ENCODE measurements at places on chromosomes 6 and 20.
A peak's percentile ranks its signal among the peaks of the same experiment; 100 is the strongest.

GRCh38 chr6:85677234-85677956, 34.7 kb upstream of the SYNCRIP start:
- no peak for DNase-seq

- DNase-seq: no peak
Observed at GRCh38 chr6:104623052-104623690, 236.5 kb downstream of the HACE1 start.

DNA sequence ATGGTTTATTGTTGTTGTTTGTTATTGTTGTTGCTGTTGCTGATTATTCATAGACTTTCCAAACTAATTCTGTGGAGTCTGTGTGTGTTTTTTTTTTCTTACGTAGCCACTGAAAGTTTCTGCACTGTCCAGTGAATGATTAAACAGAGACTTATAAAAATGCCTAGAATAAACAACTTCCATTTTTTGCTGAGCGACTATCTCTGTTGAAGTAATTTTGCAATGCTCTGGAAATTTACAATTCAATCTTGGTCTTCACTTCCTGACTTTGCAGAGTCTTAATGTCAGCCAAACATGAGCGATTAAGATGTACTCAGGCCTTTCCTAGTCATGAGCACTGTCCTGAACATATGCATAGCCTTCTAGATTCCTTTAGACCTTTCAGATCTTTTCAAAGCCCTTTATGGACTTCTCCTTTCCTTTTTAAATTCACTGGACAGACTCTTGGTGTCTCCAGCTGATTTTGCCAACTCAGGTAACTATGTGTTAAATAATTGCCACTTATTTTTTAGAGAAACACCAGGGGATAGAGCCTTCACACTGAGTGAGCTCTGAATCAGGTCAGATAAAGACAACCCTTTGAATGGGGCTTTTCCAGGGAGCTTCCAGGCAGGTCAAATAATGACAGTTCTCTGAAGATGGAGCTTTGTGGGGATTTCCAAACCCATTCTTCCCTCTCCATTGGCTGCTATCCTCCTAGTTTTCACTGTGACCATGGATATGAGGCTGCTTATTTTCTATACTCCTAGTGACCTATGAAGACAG, 622.8 kb upstream of the EPHA7 start:
- no peak for DNase-seq

- no peak for DNase-seq
Observed at GRCh38 chr20:47159166-47159565, 197.3 kb downstream of the ZMYND8 start.

GRCh38 chr6:12235341-12235740, 54.8 kb upstream of the EDN1 start:
- no peak for DNase-seq

DNA sequence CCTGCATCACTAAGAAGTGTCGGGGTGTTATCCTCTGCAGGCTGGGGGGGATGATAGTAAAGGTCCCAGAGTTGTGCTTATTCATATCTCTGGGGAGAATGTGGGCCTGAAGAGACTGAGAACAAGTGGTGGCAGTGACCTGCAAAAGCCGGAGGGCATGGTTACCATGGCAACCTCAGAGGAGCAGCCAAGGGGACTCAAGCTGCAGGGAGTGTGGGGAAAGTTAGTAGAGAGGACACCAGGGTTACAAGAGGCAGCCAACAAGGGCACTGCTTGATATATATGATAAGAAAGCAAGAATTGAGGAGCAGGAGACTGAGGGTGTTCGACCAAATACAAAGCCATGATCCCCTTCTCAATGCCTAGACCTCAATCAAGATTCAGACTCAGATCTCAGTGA, 46.1 kb downstream of the HLA-F start:
- no peak for DNase-seq

DNA sequence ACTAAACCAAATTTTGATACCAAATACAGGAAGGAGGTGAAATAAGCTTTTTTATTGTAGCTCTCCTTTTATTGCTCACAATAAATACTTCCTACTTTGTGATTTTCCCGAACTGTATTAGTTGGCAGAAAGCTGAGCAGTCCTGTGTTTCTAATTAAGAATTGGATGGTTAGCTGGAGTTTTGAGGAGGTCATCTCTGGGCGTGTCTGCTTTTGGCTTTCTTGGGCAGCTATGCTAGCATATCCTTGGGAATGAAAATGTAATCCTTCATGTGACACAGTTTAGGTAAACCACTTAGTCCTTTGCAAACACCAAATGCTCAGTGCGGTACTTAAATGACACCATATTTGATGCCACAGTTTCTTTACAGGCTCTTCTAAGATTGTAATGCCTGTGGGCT, 67.5 kb downstream of the MTHFD1L start:
- no peak for DNase-seq

DNA sequence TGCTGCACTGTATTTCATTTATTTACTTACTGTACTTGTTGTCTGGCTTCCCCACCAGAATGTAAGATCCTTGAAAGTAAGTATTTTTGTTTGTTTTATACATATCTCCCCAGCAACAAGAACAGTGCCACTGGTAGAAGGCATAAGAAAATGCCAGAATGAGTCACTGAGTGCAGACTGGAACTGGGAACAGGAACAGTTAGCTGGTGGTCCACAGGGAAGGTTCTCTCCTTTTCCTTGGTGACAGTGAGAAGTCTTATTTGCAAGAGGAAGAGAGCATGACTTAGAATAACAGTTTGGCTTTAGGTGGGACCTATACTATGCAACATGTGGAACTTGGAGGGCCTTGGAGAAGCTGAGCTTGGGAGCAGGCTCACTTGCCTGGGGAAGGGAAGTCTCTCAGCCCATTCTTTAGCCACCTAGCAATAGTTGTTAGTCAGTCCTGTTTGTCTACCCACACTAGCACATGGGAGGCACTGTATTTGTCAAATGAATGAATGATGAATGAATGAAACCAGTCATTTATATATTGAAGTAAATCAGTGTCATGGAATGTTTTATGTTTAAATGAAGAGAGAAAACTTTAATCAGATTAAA, 203.5 kb downstream of the KCNQ5 start:
- peak; percentile 5 for DNase-seq

DNA sequence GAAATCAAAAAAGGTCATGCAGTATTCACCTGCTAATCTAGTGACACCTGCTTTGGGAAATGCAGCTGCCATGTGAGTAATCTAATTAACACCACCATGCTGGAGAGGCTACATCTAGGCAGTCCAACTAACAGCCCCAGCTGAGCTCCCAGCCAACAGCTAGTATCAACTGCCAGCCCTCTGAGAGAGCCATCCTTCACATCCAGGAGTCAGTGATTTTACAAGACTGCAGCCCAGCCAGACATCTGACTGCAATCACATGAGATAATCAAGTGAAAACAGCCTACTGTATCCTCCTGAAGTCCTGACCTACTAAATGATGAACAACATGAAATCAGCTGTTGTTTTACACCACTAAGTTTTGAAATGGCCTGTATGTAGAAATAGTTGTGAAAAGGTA, 298.4 kb downstream of the TRDN start:
- no peak for DNase-seq

- no peak for DNase-seq
Observed at GRCh38 chr6:30857549-30857948, 26.8 kb upstream of the DDR1 start.

- DNase-seq: no peak
Observed at GRCh38 chr6:24031496-24031895, 94.5 kb upstream of the NRSN1 start.

DNA sequence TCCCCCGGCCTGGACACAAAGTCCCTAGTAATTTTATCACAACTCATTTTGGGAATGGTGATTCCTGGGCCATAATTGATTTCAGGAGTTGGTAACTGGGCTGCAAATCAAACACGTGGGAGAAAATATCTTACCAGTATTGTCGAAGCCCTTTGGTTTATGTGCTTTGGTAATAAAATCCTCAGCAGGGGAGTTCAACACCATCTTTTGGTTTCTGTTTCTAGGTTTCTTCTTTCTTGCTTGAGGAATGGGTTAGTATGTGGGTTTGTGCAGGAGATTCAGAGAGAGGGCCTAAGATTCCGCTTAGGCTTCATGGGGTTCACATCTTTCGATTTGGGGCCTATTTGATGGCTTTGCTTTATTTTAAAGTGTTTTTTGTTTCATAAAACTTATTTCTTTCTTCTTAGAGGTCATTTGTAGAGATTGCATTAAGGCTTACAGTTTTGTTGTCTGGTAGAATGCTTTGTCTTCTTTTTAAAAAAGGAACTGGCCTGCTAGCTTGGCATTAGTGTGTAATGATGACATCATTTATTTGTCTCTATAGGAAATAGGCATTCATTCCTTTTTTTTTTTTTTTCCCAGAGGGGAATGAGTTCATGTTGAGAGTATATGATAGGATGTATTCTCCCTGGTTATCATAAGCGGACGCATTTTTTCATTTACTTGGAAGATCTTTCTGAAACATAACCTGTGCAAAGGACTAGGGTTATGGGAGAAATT, 45.8 kb downstream of the CYP24A1 start:
- DNase-seq: no peak

DNA sequence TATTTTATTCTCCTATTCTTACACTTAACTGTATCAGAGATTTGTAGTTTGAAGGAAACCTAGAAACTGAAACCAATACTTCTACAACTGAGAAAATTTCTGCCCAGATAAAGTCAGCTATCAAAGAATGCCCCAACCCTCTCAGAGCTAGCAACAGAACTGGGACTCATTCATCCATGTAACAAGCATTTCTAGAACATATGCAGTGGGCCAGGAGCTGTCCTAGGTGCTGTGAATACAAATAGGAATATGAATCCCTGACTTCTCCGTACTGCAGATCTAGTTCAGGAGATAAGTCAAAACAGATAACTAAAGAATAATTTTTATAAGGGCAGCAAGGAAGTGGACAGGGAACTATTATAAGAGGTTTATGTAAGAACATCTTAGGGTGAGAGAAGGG, 654.1 kb upstream of the NOX3 start:
- no peak for DNase-seq

- DNase-seq: peak; percentile 65
Observed at GRCh38 chr20:50193199-50193835, 2.7 kb downstream of the CEBPB start.

DNA sequence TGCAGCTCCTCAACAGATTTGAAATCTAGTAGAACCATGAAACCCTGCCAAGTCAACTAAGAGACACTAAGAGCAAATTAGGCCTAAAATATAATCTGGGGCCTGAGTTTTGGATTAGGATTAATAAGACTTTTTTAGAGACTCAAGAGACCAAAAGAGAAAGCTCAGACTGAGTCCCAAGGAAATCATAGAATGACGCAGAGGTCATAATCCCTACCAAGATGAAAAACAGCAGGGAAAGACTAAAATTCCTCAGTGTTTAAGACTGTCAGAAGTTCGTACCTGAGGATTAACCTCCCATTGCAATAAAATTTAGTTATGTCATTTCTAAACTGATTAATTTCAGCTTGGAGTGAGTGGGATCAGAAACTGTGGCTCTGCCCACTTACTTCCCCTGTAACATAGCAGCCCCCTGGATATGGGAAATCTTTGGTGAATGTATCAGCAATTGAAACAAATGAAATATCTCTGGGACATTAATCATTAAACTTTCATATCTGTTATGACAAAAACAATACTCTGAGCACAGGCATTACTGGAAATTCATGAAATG, 200.3 kb downstream of the EDN1 start:
- DNase-seq: peak; percentile 16

DNA sequence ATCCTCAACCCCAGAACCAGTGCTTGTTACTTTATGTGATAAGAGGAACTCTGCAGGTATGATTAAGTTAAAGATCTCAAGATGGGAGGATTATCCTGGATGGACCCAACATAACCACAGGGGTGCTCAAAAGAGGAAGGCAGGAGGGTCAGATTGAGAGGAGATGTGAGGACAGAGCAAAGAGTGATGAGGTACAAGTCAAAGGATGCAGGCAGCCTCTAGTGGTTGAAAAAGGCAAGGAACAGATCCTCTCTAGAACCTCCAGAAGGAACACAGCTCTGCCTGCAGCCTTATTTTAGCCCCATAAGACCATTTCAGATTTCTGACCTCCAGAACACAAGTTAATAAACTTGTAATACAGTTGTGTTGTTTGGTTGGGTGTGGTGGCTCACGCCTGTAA, 41.2 kb downstream of the PDSS2 start:
- DNase-seq: peak; percentile 29

DNA sequence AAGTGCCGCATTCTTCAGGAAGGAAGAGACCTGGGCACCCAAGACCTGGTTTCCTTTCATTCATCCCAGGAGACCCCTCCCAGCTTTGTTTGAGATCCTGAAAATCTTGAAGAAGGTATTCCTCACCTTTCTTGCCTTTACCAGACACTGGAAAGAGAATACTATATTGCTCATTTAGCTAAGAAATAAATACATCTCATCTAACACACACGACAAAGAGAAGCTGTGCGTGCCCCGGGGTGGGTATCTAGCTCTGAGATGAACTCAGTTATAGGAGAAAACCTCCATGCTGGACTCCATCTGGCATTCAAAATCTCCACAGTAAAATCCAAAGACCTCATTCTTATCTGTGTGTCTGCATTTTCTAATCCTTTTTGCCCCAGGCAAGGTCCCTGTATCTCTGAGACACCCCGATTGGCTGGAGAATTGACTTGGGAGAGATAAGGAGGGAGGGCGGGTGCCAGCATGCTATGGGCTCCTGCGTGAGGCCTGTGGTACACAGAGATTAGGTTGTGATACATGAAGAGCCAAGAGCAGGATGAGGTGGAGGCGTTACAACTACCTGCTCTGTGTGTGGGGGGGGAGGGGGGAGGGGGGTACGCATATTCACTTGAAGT, 4.8 kb downstream of the MUC21 start:
- DNase-seq: no peak

DNA sequence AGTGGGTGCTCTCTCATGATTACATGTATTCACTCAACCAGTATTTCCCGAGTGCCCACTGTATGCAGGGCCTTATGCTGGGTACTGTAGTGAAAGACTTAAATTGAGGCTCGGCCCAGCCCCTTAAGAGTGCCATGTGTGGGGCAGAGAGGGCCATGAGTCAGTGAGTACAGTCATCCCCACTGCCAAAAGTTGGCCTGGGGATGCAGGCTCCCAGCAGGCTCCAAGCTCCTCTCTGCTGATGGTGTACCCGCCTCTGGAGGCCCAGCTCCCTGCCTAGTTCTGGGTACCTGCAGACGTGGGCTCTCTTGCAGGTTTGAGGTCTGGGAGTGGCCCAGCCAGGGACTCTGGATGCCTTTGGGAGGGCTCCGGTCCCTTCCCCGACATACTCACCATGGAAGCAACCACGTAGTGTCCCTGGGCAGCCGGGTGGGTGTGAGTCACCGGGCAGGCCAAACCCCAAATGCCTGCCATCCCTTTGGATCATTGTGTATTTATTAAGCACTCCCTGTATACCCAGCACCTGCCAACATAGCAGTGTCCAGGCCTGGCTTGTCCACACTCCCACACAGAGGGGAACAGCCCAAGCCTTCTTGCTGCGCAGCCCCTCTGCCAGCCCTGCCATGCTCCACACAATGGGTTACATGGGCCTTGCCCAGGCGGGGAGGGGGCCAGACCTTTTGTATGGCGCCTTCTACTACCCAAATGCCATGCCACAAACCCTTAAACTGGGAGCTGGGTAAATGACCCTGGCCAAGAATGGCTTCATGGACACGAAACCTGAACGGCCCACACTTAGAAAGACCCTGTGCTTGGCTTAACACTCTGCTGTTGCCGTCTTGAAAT, 153.6 kb downstream of the VEGFA start:
- no peak for DNase-seq

Measured in hepatic stellate cell (primary cell).